CD4-positive, alpha-beta T cell treated with Interleukin-10 for 1 hour (primary cell): ENCODE measurements at places on chromosomes 13 and 19.

DNA sequence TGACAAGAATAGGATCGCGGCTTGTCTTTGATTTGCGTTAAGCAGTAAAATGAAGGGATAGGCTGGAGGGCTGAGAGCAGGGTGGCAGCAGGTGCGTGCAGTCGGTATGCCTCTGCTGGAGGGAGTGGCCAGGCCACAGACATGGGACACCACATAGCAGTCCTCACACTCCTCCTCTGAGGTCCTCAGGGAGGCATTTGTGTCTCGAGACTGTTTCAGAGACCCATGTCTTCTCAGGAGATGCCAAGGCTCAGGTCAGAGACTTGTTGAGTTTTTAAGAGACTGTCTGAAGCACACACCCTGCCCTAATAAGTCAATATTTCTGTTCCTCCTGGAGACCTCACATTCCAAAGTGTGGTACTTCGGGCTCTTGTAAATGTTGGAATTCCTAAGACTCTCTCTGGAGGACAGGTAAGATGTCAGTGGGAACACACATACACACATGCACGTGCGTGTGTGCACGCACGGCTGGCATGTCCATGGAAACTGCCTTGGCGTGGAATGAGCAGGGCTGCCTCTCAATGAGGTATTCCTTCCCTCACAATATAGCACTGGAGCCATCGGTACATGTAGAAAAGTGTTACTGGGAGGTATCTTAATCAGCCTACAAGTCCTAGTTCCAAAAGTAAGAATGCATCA, 46.4 kb downstream of the COL4A2 start:
- DNase-seq: no peak

GRCh38 chr13:99605420-99606323, 104.4 kb downstream of the TM9SF2 start:
- peak; percentile 61 for DNase-seq

DNA sequence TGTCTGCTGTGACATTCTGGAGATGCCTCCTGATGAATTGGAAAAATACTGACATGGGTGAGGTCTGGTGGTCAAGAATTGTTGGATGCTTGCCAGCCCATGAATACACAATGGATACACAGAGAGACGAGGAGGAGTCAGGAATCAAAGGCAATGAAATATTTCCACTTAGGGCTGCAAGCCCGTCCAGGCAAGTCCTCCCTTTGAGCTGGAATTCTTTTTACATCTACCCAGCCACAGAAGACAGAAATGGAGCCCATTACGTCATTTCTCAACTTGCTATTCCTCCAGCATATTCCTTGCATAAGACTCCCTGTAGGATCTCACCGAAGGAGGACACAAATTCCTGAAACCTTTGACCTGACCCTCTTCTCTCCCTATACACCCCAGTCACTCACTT, 15.7 kb upstream of the IGFL4 start:
- DNase-seq: no peak

- DNase-seq: peak; percentile 6
These were observed 21.4 kb downstream of the MAP4K1 start for GRCh38 chr19:38596057-38596981.

GRCh38 chr13:41222259-41222852, 28.0 kb upstream of the KBTBD7 start:
- peak; percentile 72 for DNase-seq

DNA sequence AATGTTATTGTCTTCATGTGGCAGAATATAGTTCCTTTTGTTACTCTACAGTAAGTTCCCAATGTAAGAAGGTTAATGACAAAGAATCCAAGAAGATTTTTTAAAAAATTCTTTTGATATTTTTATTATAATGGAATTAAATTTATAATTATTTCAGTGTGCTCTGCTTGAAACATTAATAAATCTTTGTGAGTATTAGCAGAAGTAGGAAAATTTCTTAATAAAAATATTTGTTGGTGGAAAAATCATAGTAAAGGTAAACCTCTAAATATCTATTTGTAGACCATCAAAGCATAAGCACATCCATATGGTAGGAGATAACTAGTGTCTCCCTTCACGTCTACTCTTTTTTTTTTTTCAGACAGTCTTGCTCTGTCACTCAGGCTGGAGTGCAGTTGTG, 4.3 kb downstream of the CSNK1A1L start:
- DNase-seq: no peak

DNA sequence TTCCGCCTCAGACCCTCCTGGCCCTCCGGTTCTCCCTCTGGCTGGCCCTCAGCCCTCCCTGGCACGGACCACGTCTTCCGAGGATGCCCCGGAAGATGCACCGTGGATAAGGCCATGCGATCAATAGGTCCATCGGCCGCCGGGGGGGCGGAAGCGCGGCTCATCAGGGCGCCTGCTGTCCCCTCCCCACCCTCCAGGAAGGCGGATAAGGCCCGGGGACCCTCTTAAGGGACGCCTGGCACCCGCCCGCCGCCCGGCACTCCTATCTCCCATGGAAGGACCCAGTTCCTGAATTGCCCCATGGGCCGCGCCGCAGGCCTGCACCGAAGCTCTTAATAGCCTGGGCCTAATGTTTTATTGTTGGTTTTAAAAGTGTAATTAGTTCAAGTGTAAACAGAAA, 46.2 kb upstream of the TCF3 start:
- DNase-seq: no peak

- DNase-seq: no peak
These were observed 60.2 kb upstream of the TNFRSF19 start for GRCh38 chr13:23509781-23510543.

DNA sequence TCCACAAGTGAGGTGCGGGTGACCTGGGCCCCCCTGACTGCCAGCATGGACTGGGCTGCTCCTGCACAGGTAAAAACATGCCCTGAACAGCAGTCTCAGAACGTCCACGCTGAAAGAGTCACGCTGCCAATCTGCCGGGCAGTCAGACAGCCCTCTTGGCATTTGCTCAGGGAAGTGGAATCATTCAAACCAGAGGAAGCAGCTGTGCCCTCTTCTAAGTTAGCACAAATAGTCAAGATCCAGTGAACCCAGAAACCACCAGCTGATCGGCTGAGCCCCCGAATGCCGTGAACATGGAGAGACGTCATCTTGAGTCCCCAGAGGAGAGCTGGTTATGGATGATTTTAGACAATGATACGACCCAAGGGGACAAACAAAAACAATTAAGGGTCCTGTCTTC, 34.4 kb downstream of the KLF2 start:
- DNase-seq: no peak

DNA sequence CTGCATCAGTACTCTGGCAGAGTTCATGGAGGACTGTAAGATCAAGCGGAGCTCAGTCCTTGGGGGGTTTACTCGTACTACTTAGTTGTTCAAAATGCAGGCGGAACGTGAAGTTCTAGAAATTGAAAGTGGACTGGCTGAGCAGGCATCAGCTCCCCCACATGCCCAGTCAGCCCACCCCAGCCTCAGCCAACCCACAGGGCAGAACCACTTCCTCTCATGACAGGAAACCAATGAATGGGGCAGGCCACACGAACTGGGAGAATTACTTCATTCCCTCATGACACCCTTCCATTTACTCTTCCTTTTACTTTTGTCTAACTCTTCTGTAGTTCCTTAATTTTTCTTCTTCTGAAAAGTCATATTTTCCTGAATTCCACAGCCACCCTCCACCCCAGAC, 71.9 kb downstream of the FLT1 start:
- peak; percentile 23 for DNase-seq

GRCh38 chr13:98393873-98394272, 183.0 kb downstream of the STK24 start:
- no peak for DNase-seq

DNA sequence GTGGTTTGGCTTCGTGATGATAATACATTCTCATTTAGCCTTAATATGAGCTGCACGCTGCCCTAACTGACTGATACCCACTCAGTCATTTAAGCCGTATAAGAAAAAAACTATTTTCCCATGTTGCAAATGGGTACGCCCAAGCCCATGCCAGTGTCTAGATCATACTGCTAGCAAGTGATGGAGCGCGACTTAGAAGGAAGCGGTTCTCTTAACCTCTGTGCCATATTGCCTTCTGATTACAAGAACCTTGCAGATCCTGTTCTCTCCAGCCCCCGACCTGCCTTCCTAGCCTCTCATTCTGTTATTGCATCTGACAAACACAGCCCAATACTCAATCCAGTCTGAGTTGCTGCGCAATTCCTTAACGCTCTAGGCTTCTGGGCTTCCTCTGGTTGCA, 603 bp downstream of the GPALPP1 start:
- no peak for DNase-seq

GRCh38 chr13:44362394-44363040, 11.1 kb upstream of the SERP2 start:
- no peak for DNase-seq

DNA sequence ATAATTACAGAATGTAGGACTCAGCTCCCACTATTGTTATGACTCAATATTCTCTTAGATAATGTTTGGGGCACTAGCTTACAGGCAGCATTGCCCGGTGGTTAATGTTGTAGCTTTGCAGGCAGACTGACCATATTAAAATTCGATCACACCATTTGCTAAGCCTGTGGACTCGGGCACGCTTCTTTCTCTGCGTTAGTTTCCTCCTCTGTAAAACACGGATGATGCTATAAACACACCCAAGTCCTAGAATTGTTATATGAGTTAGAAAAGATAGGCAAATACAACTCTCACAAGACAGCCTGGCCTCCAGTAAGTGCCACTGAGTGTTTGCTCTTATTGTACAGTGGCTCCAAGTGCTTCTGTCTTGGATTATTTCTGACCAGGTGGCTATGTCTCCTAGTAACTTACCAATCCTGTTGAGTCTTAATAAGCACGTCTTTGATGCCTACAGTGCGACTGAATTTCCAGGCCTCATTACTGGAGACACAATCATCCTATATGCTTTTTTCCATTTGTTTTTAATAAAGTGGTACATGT, 50.0 kb upstream of the ALOX5AP start:
- no peak for DNase-seq
